ENCODE measurements at places on chromosomes 3 and 15.

- no peak for DNase-seq
Observed at GRCh38 chr3:102092617-102093466, 243.5 kb downstream of the NFKBIZ start.

GRCh38 chr3:111103807-111104206 lies 32.2 kb downstream of the NECTIN3 start:
- no peak for DNase-seq

GRCh38 chr15:76147906-76148570 lies 88.3 kb downstream of the TMEM266 start:
- peak; percentile 32 for DNase-seq

DNA sequence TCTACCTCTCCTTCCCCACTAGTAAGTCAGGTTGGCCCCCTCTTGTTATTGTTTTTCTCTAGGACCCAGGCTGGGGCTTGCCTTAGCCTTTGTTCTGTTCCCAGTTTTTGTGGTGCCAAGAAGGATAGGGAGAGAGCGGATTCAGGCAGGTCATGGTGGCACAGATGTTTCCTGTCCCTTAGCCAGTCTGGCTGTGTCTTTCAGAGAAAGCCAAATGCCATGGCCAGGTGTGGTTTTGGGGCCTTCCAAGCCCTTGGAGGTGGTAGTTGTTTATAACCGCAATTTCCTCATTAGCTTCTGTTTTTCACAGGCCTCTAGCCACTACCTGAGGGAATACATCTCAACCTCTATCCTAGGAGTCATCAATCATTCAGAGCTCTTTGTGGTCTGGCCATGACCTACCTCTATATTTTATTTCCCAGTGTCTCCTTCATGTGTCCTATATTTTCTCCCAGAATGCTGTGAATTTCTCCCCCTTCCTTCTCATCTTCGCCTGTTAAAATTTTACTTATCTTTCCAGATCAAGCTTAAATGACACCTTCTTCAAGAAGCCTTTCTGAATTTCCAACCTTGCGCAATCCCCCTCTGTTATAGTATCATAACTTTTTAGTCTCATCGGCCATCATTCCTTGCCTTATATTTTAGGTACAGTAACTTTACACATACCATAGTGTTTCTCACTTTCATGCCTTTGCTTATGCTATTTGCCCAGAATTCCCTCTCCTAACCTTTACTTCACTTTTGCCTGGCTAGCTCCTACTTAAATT lies 38.2 kb downstream of the TIMP4 start:
- DNase-seq = no peak

- DNase-seq = no peak
Observed at GRCh38 chr3:16311960-16312451, 47.0 kb downstream of the OXNAD1 start.

DNA sequence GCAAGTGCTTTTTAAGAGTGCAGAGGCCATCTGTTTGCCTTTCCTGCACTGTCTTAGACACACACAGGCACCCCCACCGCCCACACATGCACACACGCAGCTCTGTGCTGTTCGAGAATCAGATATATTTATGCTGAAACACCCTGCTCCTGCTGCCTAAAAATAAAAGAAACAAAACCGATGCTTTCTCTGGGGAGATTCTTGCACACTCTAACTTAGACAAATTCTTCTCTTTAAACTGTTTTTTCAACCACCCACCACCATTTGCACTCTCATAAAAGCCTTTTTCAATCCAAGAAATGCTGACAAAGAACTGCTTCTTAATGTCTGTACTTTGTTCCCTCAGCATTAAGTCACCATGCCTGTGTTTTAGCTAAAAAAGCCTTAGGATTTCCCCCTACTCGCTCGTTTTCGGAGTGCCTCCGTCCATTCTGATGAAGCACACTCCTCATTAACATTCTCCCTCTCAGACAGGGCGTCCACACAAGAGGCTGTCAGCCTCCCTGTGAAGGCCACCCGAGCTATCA lies 26.2 kb downstream of the SLC12A8 start:
- DNase-seq = no peak

DNA sequence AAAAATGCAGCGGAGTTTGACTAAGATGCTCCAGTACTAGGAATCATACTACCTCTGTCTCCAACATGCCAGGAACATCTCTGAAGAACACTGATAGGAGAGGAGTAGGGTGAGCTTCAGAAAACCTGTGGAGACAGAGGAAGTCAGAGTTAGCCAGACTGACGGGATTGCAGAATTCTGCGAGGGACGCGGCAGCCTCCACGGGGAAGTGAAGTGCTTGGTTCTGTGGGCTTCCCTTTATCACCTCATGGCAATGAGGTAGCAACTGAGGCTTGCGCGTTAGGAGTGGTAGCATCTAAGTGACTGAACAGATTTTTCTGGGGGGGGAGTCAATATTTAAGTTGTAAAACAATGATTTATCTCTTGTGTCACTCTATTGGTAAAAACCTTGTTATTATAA lies 226.3 kb downstream of the MCTP2 start:
- DNase-seq = no peak

GRCh38 chr3:194849166-194849875 lies 163.6 kb downstream of the FAM43A start:
- no peak for DNase-seq

DNA sequence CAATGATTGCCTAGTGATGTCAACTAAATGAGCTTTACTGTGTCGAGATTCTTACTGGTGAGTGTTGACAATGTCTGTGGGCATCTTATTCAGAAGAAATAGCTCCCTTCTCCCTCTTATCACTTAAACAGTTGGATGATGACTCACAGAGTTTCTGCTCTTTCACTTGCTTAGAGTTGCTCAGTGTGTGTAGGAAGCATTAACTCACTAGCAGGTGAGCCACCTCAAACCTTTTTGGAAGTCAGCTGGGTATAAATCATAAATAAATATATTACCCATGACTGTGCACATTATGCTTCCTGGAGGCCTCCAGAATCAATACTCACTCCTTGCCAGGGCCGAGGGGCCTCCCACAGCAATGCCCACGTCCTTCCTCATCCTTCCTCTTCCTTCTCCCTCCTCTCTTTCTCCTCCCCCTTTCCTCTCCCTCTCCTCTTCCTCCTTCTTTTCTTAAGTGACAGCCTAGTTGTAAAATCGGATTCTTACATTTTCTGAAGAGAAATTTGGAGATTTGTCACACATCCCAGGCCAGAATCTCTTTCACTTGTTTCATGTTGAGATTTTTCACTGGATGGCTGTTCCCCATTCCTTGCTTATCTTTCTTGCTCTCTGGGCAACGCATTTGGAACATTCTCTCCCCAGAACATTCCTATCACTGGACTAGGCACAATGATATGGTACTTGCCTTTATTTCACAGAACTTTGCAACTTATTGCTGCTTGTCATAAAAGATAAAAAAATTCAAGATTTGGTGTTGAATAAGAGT lies 17.5 kb downstream of the SHC4 start:
- no peak for DNase-seq

- no peak for DNase-seq
Observed at GRCh38 chr3:125132815-125133214, 77.0 kb upstream of the HEG1 start.

DNA sequence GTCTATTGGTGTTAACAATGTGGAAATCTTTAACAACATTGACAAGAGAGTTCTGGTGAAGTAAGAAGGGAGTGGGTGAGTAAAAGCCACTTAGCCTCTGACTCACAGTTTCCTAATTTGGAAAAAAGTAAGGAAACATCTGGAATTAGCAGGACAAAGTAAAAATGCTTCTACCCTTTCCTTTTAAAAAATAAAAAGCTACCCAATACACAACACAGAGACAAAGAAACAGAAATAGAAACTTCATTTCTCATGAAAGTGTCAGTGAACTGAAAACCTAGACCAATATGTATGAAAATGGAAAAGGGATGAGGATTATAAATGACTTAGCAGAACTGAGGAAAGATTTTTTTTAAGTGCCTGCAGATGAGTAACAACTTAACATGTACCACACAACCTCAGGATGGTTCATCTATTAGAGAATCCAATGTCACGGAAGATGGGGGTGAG lies 65.4 kb downstream of the SSR3 start:
- no peak for DNase-seq

- no peak for DNase-seq
Observed at GRCh38 chr15:54979964-54980363, 216.8 kb downstream of the RSL24D1 start.

GRCh38 chr3:3065876-3066275 lies 44.3 kb downstream of the IL5RA start:
- no peak for DNase-seq

DNA sequence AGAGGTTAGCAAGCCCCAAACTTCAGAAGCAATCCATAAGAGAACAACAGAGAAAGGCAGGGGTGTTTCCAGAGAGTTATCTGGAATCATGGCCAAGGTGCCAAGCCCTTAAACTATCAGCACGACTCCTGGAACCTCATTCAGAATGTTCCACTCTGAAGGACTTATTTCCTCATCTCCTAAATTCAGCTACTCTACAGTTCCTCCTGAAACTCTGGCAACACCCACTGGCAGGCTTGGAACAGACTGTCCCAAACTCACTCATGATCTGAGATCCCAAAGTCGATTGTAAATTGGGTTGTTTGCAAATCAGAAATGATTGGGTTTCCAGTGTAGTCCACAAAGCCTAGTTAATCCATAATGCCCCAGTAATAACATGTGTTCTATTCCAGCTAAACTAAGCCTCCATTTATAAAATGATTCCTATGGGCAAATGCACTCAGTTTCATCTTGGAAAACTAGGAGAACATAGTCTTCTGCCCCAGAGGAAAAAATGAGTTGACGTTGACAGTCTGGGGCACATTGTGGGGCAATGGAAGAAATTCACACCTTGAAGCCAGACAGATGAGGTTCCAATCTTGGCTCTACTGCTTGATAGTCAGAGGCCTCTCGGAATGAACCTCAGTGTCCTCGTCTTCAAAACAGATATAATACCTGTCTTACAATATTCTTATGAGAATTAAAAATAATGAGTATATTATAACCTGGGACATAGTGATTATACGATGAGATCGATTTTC lies 65.9 kb downstream of the SLCO2A1 start:
- DNase-seq = no peak

- DNase-seq = no peak
Observed at GRCh38 chr3:193552923-193553322, 1.8 kb downstream of the ATP13A4 start.

GRCh38 chr3:172070269-172070668 lies 30.9 kb downstream of the FNDC3B start:
- no peak for DNase-seq

DNA sequence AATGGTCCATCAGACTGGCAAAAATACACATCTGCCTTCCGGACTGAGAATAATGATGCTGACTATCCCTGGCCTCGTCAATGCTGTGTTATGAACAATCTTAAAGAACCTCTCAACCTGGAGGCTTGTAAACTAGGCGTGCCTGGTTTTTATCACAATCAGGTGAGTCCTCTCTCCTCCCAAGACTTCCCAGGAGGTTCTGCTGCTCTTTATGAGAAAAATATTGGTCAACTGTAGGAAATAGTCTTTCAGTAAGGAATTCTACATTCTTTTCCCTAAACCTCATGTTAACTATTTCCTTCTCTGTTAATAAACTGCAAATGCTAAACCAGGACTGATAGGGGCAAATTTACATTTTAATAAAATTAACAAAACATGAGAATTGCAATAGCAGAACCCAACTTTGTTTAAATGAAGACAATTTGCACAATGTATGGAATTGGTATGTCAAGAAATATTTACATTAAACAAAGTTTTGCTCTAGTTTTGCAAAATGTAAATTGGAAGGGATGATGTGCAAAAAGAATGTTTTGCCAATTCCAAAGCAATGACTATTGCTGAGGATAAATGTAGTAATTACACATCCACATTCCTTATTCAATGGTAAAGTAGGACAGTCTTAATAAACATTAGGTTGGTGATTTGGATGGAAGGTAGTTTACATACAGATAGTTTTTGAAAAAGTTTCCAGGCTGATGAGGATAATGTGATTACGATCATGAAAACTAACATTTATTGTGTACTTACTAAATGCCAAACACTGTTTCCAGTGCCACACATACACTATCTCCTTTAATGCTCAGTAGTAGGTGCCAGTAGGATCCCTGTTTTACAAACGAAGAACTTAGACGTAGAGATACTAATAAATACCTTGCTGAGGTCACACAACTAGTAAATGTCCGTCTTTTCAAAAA lies 21.1 kb downstream of the UPK1B start:
- no peak for DNase-seq

DNA sequence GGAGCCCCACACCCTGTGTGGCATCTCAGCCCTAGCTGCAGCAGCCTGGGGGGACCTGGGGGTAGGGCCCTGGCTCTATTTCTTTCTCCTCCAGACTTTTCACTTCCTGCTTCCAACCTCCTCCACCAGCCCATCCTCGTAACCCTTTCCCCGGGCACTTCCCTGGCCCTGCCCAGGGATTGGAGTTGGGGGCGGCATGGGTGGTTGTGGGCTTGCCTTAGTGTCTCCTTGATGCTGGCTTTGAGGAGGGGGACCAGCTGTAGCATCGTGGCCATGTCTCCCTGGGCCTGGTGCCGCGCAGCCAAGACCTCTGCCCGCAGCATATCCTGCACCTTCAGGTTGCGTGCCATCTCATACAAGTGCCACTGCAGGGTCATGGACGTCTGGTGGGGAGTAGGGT lies 28.1 kb downstream of the CYP11A1 start:
- DNase-seq = no peak

GRCh38 chr3:108293858-108294257 lies 2.5 kb upstream of the HHLA2 start:
- DNase-seq = no peak

DNA sequence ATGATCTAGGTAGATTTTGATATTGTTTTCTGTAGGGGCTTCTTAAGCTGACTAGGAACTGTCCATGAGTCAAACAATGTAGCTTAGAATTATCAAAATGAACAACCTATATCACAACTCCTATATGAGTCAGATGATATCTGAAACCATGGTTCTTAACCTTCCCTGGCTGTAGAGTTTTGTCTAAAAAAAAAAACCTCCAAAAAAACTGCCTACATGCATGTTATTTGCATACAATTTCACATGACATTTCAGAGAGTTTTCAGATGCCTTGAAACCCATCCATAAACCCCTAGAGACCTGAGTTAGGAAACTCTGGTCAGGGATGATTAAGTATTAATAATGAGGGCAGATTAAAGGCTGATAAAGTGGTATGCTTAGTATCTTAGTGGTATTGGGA lies 157.0 kb downstream of the CHST2 start:
- no peak for DNase-seq

DNA sequence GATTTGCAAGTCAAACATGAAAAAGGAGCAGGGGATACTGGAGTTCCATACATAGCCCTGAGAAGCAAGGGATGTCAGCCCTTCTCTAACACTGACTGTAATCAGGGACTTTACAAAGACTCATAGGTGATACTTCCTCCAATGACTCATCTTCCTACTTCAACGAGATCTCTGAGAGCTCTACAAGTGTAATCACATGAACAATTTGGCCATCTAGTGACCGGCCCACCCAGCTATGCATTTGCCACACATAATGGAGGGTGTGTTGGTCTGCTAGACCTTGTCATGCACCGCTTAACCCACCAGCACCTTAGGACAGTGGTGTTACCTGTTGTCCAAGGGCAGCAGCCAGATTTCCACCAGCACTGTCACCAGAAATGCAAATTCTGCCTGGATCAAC lies 75.3 kb downstream of the NCEH1 start:
- DNase-seq = no peak

Measured in stimulated activated CD8-positive, alpha-beta memory T cell treated with anti-CD3 and anti-CD28 coated beads, Interleukin-4, amount 100 ng/mL, for 4 hours (primary cell).